Daoy (cell line): ENCODE measurements at places on chromosomes 12 and 14.

GRCh38 chr12:93007544-93007943, 78.4 kb upstream of the EEA1 start:
- no peak for DNase-seq

DNA sequence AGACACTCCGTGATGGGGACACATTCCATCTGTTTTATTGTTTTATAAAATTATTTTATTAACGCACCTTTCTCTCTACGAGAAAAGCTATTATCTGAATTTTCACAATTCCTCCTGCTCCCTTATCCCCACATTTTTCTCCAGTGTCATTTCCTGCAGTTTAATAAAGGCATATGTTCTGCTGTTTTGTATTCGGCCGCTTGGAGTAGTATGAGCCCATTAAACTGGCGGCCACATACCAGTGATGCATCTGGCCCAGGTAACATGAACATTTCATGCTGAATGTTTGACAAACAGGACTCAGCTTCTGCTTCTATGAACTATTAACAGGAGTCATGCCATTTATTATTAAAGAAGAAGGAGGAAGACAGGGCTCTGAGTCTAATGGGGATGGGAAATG, 511.0 kb downstream of the TMEM121 start:
- no peak for DNase-seq

- no peak for DNase-seq
These were observed 8.7 kb upstream of the GPR132 start for GRCh38 chr14:105073720-105074600.

GRCh38 chr12:2049604-2050540, 2.9 kb upstream of the CACNA1C start:
- DNase-seq, result peak; percentile 19

DNA sequence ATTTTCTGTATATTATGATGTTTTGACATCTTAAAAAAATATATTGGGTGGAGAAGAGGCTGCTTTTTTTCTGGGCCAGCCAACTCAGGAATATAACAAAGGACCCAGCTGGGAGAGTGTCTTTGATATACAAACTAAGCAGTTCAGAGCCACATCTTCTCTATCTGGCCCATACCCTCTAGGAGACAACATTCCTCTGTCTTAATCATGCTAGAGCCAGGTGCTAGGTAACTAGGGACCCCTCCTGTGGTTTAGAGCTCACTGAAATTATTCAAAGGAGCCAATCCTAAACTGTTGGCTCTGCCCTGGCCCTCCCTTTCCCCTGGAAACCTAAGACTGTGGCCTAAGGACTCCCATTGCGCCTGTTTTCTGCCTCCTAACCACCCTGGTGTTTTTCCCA, 193.1 kb upstream of the DIO2 start:
- DNase-seq, result no peak
